ENCODE measurements at places on chromosomes 12 and 14.

- DNase-seq = no peak
Observed at GRCh38 chr12:48198672-48198971, 4.5 kb downstream of the OR10AD1 start.

GRCh38 chr14:20413744-20414082 lies 412 bp upstream of the TEP1 start:
- no peak for DNase-seq

DNA sequence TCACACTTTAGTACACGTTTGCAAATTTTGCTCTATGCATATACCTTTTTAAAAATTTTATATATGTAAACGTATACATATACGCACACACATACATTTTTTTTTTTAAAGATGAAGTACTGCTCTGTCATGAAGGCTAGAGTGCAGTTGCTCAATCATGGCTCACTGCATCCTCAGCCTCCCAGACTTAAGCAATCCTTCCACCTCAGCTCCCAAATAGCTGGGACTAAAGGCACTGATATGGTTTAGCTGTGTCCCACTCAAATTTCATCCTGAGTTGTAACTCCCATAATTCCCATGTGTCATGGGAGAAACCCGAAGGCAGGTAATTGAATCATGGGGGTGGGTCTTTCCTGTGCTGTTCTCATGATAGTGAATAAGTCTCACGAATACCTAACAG lies 220.8 kb upstream of the CAND1 start:
- no peak for DNase-seq

DNA sequence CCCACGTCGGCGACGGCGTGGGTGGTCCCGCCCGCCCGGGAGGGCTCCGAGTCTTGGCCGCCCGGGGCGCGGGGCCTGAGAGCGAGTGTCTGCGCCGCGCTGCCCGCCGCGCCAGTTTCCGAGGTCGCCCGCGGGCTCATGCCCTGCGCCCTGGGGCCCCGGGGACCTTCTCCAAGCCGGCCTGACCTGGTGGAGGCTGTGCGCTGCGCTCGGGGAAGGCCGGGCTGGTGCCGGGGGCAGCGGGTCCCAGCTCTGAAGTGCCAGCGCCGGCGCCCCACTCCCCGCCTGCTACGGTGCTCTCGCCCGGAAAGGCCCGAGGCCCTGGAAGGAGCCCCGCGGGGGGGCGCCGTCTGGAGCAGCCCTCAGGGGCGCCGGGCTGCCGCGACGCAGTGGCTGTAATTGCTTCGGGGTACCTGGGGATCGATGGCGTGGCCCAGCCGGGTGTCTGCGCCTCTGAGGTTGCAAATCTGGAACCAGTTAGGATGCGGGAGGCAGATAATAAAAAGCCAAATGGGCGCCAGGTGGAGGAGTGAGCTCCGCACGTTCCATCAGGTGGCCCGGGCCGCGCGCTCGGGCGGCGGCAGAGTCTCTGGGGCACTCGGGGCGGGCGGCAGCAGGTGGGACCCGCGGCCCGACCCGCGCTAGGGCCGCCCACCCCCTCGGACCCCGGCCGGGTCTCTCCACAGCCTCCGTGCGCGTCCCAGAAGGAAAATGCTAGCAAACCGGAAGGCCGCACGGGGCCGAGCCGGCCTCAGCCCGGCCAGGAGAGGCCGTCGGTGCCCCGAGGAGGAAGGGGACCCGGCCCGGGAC lies 102.3 kb upstream of the DIO3 start:
- no peak for DNase-seq

GRCh38 chr14:100888789-100889315 lies 14.7 kb downstream of the RTL1 start:
- DNase-seq = no peak

GRCh38 chr14:44736326-44736725 lies 225.4 kb downstream of the KLHL28 start:
- no peak for DNase-seq

Measured in DMS153 (cell line).